ENCODE measurements at places on chromosomes 4 and X.
A peak's percentile ranks its signal among the peaks of the same experiment; 100 is the strongest.

- DNase-seq = no peak
Observed at GRCh38 chr4:136867465-136867864, 664.8 kb downstream of the PCDH18 start.

GRCh38 chr4:26281881-26282280 is 38.9 kb upstream of the RBPJ start:
- no peak for DNase-seq

DNA sequence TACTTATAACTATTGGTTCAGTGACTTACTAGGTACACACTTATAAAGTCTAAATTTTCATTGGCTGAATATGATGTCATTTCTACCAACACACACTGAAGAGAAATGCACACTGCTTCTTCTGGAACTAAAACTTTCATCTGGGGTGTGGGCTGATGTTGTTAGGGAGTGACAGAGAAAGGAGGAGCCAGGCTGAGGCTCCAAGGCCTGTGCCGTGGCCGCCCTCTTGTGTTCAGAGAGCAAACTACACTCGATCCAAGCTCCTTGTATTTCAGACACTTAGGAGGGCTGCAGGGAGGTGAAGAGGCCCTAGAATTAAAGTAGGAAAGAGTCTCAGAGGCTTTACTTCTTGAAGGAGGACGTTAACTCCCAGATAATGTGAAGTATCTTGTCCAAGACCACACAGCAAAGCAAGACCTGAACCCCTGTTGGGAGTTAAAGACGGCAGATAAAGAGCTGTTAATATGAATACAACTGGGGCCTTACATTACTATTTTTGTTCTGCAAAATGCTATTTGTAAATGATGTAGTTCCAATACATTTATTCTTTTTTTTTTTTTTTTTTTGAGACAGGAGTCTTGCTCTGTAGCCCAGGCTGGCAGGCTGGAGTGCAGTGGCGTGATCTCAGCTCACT is 137.5 kb downstream of the AFAP1 start:
- peak; percentile 61 for DNase-seq

GRCh38 chr4:4320951-4321714 is 31.1 kb downstream of the ZBTB49 start:
- no peak for DNase-seq

- DNase-seq = no peak
Observed at GRCh38 chr4:14446311-14446710, 556.0 kb upstream of the CPEB2 start.

DNA sequence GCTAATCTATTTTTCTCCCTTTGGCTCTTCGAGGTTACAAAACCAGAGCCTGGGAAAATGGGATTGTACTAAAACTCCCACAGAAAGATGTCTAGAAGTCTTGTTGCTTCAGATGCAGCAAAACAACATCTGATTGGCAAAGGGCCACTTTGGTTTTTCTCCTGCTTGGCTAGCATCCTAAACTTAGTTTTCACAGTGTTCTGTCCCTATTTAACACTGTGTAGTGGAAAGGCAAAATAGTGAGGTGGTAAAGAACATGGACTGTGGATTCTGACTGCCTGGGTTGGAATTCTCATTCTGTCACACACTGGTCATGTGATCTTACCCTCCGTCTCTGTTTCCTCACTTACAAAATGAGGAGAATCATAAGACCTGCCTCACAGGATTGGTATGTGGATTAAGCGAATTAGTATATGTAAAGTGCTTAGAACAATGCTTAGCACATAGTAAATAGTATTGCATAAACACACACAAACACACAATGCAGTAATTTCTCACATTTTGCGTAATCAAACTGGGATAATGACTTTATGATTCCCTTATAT is 23.5 kb downstream of the TIGD2 start:
- no peak for DNase-seq

DNA sequence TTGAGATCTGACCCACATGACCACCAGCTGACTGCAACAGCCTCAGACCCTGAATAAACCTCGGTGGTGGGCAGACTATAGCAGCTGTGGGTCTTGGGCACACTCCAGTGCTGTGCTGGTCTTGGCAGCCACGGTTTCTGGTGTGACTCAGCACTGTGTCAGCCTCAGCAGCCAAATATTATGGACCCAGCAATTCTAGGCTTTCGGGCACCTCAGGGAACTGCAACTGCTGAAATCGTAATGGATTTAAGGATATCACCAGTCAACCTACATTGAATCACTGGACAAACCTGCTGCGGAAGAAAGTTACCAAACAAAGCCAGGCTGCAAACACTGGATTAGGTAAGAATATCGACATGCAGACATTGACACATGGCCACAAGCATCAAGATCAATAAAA is 10.5 kb upstream of the UBE2NL start:
- DNase-seq = no peak

- DNase-seq = no peak
Observed at GRCh38 chr4:138010639-138011038, 231.5 kb downstream of the SLC7A11 start.

GRCh38 chrX:42797651-42798269 is 19.8 kb upstream of the PPP1R2C start:
- no peak for DNase-seq

DNA sequence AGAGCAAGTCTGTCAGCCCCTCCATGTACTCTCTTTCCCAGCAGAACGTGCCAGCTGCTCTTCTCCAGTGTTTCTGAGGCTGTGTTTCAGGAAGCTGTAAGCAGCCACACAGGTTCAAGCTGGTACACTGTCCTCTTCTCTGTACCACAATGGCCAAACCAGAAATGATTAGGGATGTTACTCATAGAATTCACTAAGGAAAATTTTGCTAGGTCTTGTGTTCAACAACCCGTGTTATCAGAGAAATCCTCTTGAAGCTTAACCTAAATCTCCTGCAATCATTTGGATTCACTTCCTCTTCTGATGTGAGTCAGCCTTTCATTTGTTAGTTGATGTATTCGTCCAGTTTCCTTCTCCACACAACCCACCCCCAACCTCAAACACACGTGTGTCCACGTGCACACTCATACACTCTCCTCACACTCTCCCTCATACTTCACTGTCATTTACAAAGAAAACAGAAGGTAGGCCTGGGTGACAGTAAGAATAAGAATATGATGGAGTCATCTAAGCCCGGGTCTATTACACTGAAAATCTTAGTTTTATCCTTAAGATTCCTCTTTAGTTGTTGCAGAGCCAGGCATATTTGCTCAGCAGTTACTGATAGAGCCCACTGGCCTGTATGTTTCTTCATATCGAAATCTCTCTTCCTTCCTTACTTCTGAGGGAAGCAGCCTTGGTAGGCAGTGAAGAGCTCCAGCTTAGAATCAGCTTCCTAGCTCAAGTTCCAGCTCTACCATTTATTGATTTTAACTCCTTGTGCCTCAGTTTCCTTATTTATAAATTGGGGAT is 63.4 kb downstream of the DCUN1D4 start:
- no peak for DNase-seq

DNA sequence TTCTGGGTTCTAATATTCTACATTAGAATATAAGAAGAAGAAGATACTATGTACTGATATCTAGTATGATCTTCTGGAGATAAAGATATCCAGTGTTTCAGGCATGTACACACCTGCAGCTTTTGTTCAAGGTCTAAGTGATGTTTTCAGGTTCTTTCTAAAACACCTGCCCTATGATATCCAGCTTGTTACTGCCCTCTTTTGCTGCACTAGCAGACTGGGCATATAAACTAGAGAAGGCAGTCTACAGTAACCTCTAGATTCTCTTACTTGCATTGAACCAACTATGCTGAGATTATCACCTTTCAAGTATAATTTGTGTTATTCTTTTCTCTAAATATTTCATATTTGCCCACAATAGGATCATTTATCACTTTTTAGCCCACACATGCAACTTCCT is 1.9 kb upstream of the FRYL start:
- DNase-seq = no peak

DNA sequence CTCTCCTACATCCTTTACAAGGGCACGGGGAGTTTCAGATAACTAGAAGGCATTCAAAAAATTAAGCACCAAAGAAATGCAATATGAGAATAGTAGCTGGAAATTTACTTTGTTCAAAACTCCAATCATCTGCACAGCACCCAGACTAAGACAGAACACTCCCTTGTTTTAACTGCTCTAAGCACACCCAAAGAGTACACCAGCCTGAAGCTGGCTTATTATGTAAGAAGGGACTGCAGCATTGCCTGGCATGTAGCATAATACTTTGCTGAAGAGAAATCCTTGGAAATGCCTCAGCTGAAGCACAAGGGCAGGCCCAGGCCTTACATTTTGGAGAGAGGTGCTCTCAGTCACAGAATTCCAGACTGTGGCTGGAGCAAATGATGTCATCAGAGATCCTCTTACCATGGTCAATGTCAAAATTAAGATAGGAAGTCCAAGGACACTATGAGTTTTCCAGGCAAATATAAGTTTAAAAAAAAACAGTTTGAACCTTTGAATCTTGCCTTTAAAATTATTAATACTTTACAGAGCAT is 14.8 kb downstream of the ARHGEF6 start:
- no peak for DNase-seq

GRCh38 chr4:3065551-3065950 is 8.8 kb downstream of the HTT-AS start:
- DNase-seq = no peak

DNA sequence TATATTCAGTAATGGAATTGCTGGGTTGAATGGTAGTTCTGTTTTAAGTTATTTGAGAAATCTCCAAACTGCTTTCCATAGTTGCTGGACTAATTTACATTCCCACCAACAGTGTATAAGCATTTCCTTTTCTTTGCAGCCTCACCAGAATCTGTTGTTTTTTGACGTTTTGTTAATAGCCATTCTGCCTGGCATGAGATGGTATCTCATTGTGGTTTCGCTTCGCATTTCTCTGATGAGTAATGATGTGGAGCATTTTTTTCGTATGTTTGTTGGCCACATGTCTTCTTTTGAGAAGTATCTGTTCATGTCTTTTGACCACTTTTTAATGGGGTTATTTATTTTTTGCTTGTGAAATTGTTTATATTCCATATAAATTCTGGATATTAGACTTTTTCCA is 13.6 kb upstream of the MAGED4B start:
- DNase-seq = no peak

GRCh38 chr4:37879365-37879764 is 11.5 kb upstream of the TBC1D1 start:
- DNase-seq = no peak

DNA sequence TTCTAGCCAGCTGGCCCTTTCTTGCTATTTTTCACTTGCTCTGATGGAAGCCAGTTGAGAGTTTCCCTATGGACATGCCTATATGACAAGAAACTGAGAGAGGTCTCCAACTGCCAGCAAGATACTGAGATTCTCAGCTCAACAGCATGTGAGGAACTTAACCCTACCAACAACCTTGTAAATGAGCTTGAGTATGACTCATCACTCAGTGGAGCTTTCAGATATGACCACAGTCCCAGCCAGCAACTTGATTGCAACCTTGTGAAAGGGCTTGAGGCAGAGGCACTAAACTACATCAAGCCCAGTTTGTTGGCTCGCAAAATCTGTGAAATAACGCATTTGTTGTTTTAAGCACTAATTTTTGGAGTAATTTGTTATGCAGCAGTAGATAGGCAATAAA is 175.8 kb downstream of the COMMD8 start:
- DNase-seq = no peak

- no peak for DNase-seq
Observed at GRCh38 chrX:112734290-112734689, 54.6 kb upstream of the LHFPL1 start.

DNA sequence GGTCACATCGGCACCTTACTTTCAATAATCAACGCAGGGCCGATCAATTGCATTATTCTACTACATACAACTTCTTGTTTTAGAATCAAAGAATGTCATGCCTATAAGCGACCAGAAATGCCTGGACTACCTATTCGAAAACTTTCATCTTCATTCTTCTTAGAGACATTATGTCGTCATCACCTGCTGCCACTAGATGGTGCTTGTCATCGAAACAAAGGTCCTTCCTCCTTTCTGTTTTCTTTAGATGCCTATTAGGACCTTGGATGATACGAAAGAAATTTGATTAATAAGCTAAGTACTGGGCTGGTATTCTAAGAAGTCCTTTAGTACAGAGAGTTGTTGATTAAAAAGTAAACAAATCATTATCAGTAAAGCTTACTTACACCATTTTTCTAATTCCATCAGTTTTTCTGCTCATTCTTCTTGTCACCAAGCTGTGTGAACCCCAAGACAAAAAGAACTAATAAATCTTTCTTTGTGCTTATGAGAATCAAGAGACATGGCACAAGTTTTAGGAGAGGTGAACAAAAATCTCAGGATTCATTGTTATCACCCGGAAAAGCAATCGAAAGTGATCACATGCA is 154.5 kb upstream of the SLC4A4 start:
- peak; percentile 40 for DNase-seq

GRCh38 chrX:1248331-1249061 is 20.1 kb upstream of the CSF2RA start:
- no peak for DNase-seq

GRCh38 chr4:6749340-6750171 is 33.0 kb upstream of the KIAA0232 start:
- DNase-seq = no peak

DNA sequence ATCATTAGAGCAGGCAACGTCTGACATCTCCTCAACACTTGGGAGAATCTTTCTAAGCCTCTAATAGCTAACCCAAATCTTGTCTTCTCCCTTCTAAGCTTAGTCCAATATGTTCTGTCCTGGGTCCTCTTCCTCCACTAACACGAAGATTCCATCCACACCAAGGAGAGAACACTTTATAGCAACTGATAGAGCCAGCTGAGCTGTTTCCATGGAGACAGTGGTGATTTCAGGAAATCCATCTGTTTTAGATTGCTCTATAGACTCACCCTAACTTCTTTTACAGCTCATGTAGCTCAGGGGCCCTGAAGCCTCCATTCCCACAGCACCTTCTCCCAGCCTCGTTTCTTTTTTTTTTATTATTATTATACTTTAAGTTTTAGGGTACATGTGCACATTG is 37.4 kb downstream of the SCD5 start:
- no peak for DNase-seq

DNA sequence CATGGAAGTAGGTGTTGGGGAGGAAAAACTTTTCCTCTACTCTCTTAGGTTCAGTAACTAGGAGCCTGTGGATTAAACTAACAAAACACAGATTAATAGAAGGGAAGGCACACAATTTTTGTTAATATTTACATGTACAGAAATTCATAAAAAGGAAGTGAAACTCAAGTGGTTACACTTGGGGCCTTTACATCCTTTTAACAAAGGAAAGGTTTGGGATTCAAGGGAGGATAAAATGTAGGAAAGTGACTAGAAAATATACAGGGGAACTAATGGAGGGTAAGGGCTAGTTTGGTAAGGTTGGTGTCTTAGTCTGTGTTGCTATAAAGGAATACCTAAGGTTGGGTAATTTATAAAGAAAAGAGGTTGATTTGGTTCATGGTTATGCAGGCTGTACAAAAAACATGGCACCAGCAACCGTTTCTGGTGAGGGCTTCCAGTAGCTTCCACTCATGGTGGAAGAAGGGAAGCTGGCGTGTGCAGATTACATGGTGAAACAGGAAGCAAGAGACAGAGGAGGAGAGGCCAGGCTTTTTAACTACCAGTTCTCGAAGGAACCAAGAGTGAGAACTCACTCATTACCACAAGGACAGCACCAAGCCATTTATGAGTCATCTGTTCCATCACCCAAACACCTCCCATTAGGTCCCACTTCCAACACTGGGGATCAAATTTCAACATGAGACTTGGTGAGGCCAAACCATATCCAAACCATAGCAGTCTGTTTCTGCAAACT is 124.4 kb downstream of the CHRDL1 start:
- DNase-seq = no peak

- no peak for DNase-seq
Observed at GRCh38 chr4:185810746-185811508, 1.1 kb downstream of the SORBS2 start.

Measured in NCI-H2081 (cell line).